ENCODE measurements at places on chromosomes 12 and 14. TPM values are rescaled to one million over a fixed set of nuclear protein-coding genes. Genes with fewer than 3 reads are reported as not detected.

CLEC1A gene
- 8.9 TPM for total RNA-seq

TROAP gene
- total RNA-seq, result 2.4 TPM

SLC4A8 gene
- total RNA-seq, result 1.7 TPM

GTF2A1 gene
- 28.8 TPM for total RNA-seq

DAO gene
- total RNA-seq, result not detected

P2RX2 gene
- total RNA-seq, result not detected

POTEM gene
- not detected for total RNA-seq

ASCL1 gene
- not detected for total RNA-seq

KRT82 gene
- not detected for total RNA-seq

DNA sequence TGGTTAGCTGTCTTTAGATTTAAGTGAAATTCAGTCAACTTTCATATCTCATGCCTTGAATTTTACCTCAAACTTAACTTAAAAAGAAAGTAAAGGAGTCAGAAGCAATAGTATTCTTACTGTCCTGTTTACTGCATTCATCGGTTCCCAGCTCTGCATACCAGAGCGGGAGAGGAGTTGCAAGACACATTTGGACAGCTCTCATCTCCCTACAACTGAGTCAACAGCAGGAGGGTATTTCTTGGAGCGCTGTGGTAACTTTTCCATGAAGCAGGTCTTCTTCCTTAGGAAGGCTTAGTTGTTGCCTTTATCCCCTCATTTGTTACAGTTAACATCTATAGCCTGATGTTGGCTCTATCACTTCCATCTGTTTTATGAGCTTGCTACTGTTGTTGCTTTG, 65.1 kb downstream of the TRMT5 start:
- DNase-seq, result no peak

- no peak for DNase-seq
Observed at GRCh38 chr14:45253754-45254310, 830 bp upstream of the MIS18BP1 start.

- DNase-seq, result no peak
Observed at GRCh38 chr12:56590237-56590830, 39.8 kb downstream of the BAZ2A start.

- no peak for DNase-seq
Observed at GRCh38 chr14:24351517-24351916, 11.7 kb upstream of the RIPK3 start.

DNA sequence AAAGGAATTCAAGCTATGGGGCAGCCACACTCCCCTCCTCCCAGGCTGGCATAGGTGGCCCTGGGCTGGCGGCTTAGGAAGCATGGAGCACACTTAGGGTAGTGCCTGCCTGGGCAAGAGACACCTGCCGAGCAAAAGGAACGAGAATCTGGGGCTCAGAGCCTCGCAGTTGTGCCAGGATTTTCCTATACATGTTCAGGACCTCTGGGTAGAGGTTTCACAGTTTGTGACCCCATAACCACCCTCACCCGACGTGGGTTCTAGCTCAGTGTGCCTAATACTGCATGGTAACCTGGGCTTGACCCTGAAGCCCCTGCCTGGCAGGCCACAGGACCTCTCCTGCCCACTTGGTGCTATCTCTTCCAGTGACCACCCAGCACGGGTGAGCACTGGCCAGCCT, 99.5 kb downstream of the FBXL14 start:
- no peak for DNase-seq

GRCh38 chr14:26839481-26839880, 241.6 kb upstream of the NOVA1 start:
- no peak for DNase-seq

DNA sequence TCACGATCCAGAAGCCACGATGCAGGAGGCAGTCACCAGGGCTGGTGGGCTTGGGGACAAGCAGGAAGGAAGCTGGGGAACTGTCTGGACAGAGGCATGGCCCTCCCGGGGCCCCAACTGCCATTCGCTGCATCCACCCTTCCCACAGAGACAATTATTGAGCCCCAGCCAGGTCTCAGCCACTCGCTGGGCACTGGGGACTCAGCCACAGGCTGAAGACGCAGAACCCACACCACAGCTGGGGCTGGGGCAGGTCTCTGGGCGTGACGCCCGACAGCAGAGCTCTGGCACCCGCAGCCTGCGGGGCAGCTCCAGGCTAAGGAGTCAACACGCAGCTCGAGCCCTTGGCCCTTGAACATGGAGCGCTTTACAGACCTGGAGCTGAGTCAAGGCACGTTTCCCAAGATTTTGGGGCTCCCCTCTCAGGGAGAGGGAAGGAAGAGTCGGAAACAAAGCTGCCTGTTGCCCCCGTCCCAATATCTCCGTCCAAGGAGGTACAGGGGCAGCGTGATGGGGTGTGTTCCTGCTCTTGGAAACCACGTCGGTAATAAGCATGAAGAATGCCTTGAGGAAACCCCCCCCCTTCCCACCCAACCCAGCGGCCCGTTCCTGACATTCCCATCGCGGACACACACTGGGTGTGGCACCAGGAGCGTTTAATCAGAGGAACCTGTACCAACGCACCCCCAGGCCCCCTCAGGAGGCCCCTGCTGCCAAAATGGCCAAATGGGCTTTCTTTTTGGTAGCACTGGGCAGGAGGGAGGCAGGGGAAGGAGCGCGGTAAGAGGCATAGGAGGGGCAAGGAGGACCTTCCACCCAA, 6.7 kb downstream of the RIMBP2 start:
- no peak for DNase-seq

DNA sequence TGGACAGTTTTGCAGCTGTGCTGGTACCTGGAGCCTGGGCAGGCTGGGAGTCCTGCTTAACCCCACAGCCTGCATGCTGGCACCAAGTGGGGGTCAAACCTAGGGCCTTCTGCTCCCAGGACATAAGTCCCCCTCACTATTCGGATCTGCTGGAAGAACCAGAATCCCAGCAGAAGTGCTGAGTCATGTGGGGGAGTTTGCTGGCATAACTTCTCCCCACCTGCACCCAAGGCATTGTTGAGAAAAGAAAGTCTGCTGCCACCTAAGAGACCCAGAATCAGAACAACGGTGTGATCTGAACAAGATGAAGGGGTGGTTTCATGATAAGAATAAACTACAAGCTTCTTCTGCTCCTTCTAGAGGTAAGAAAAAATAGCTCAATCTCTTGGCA, 102.7 kb downstream of the RBM19 start:
- DNase-seq, result no peak

- no peak for DNase-seq
Observed at GRCh38 chr14:96119947-96120346, 80.8 kb downstream of the C14orf132 start.

DNA sequence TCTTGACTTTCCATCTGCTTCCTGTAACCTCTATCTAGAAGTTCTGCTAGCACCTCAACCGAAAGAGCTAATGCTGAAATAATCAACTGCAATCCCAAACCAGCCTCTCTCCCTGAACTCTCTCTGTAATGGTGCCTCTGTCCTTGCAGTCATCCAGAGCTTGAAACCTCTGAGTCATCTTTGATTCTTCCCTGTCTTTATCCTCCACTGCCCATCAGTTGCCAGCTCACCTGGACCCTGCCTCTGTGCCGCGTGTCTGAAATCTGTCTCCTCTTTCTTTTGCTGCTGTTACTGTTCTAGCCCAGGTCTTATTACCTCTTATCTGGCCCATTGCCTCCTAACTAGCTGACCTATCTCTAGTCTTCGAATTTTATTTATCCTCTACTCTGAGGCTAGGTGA, 15.5 kb downstream of the CLSTN3 start:
- no peak for DNase-seq

GRCh38 chr12:90974286-90974685, 19.3 kb upstream of the CCER1 start:
- DNase-seq, result no peak

- DNase-seq, result no peak
Observed at GRCh38 chr12:13680916-13681315, 300.5 kb downstream of the GRIN2B start.

- no peak for DNase-seq
Observed at GRCh38 chr14:52960627-52961026, 9.8 kb upstream of the FERMT2 start.

DNA sequence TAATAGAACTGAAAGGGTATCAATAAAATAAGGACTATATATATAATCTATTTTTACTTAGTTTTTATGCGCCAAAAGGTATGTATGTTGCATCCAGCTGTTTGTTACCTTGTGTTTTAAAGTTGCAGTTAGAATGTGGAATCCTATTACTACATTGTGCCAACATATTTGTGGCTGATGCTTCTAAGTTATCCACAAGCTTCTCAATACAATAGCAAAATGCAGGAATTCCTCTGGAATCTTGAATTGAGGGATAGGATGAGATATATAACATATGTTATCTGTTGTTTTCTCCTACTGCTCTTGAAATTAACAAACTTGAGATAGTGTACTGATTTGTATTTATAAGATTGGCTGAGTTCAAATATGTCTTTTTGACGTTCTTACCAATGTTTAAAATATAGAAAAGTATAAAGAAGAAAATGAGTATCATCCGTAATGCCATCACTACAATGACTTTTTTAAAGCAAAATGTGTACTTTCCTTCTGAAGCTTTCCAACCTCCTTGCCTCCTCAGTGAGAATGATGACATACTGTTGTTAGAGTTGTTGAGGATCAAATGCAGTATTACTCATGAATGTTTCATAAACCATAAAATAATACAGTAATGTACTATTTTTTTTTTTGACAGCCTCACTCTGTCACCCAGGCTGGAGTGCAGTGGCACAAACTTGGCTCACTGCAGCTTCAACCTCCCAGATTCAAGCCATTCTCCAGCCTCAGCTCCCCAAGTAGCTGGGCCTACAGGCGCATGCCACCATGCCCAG, 6.6 kb downstream of the RAP1B start:
- no peak for DNase-seq

DNA sequence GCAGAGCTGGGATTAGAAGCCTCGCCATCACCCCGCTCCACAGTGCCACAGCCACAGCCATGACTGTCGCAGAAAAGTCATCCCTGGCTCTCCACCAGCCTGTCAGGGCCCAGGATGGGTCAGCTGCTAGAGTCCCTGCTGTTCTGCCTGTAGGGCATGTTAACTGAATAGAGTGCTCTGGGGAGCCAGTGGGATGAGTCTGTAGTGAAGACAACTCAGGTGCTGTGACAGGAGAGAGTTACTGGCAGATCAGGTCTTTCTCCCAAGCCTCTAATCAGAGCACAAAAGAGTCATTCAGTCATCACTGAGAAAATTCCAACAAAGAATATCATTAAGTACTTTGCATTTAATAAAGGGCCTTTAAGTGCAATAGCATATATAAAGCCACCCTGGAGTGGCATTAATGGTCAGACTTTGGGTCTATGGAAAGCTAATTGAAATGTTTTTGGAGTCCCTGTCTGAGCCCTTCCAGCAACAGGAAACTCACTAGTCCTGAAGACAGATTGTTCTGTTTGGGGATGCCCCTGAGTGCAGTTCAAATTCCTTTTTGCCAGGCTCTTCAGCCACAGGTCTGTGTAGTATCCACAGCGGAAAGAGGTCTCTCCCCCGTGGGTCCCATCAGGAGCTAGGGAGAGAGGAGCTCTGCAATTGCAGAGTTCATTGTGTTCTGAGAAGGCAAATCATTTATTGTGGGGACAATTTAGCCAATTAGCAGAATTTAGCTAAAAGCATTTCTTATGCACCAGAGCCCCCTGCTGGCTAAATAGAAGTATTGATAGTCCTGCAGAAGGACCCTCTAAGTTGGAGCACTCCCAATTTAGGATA, 45.2 kb upstream of the C14orf132 start:
- DNase-seq, result no peak

- no peak for DNase-seq
Observed at GRCh38 chr14:36942522-36943245, 229.7 kb downstream of the SLC25A21 start.

- no peak for DNase-seq
Observed at GRCh38 chr14:35083530-35084150, 37.6 kb downstream of the FAM177A1 start.

GRCh38 chr14:97543221-97543620, 746.0 kb downstream of the VRK1 start:
- DNase-seq, result no peak

Data from left lung (tissue), 14 donors.